ENCODE measurements at places on chromosomes 7 and 10. TPM values are rescaled to one million over a fixed set of nuclear protein-coding genes. Genes with fewer than 3 reads are reported as not detected.

- no peak for DNase-seq
Observed at GRCh38 chr7:158685693-158686092, 18.9 kb downstream of the NCAPG2 start.

- no peak for DNase-seq
Observed at GRCh38 chr10:12828736-12829135, 172.8 kb downstream of the CCDC3 start.

Gene CYP2E1
- total RNA-seq, result 0.81 TPM

Gene NCF1
- 2.2 TPM for total RNA-seq

Gene PRKG1
- total RNA-seq, result 67.3 TPM
